ENCODE measurements at places on chromosomes 3 and 15.

- DNase-seq, result no peak
These were observed 1.3 kb upstream of the SPTSSB start for GRCh38 chr3:161372321-161373260.

DNA sequence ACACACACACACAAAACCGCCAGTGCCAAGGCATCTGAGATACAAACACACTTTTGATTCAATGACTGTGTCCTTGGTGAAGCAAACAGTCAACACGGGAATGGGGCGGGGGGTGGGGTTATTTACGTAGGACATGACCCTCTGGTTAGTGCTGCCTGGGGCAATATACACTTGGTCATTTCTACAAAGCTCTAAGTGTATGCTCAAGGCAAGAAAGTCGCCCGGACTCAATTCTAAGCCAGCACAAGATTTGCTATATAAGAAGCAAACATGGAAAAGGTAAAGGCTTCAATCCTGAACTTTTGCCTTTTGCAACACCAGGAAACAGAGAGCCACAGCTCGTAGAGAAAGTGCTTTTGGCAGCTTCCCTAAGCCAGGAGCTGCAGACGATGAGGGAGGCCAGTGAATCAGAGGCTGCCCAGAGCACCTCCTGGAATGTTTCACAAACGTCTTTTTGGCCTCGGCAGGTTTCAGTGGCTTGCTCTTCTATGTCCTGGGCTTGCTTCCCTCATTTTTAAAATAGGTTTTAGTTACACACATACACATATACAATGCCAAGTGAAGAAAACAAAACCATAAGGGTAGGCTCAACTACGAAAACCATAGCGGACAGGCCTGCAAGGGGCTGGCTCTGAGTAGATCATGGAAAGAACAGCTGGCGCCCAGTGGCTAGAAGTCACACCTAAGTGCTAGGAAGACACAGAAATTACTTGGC lies 73.6 kb downstream of the TM4SF4 start:
- DNase-seq, result no peak

DNA sequence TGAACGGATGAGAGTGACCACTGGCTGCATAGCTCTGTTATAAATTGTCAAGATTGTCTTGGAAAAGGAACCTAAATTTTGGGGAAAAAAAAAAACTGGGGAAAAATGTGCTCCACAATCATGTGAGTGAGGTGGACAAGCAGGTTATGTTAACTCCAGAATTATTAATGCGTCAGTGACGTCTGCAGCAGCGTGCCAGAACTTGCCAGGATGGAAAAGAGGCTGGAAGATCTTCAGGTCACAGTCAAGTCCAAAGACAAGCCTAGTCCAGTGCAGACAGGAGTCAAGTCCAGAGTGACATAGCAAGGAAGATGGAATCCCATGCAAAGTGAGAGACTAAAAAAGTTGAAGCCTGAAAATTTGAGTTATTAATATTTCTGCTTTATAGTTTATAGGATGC lies 140.6 kb downstream of the RYR3 start:
- no peak for DNase-seq

- no peak for DNase-seq
These were observed 49.1 kb downstream of the PDHB start for GRCh38 chr3:58384381-58385090.

DNA sequence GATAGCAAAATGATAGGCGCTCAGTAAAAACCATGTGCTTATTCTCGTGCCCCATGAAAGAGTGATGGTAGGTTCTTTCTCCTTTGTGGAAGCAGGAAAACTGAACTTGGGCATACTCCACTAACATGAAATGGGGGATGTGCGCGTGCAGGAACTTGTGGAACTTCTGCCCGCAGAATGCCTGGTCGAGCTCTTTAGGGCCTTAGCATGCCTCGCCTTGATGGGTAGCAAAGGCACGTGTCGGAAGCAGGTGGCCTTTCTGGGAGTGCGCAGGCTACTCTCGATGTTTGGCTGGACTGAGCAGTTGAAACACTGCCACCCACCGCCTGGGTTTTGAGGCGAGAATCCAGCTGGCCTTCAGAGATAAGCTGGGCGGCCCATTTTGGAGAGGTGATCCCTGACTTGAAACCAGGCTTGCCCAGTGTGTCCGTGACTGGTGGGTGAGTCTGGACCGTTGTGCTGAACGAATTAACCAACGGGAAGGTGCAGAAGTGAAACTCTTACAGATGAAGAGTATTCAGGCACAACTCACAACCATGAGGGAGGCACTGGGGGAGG lies 842 bp downstream of the PCCB start:
- peak; percentile 25 for DNase-seq

GRCh38 chr15:38085114-38085513 lies 150.7 kb downstream of the TMCO5A start:
- peak; percentile 50 for DNase-seq

Data from CD4-positive, alpha-beta T cell treated with Interleukin-15 for 1 hour (primary cell).